ENCODE measurements at places on chromosomes 13 and 19.

GRCh38 chr19:49059053-49059452 is 1.5 kb upstream of the CGB7 start:
- no peak for DNase-seq

- no peak for DNase-seq
Measured at GRCh38 chr19:12800923-12801465, 606 bp downstream of the PRDX2 start.

DNA sequence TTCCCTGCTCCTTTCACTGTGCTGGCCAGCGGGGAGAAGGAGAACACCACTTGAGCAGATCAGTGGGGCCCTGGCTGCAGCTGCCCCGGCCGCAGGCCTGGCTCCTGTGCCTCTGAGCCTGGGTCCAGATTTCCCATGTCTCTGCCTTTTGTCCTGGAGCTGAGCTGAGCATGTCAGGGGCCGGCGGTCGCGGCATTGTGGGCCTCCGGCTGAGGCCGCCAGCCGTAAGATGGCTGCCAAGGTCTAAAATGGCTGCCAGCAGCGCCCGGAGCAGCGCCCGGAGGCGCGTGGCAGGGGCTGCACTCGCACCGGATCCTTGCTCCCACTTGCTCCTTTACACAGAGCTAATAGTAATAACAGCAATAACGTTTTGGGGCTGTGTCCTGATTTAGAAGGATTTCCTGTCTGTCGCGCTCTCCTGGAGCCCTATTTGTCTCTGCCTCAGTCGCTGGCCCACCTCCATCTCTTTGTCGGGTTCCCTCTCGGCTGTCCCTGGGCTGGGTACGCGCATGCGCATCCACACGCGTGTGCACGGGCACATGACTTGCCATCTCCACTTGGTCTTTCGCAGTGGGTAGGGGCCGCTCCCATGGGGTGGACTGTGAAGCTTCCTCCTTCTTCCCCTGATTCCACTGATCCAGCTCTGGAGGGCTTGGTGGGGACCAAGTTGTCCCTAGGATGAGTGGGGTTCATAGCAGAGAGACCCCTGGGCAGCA is 32.1 kb downstream of the LYL1 start:
- no peak for DNase-seq

GRCh38 chr13:76330761-76331160 is 555.4 kb downstream of the KCTD12 start:
- DNase-seq: no peak

DNA sequence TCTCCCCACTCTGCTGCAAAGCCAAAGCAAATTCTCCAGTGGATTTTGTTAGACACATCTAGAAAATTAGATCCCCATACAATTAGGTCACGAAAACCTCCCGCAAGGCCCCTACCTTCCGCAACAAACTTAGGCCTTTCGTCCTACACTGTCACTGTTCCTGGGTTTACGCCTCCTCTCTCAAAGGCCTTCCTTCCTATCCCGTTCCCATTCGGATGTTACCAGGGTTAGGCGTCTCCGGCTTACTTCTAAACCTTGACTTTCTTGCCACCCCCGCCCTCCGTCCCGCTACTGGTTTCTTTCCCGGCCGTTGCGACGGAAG is 754 bp downstream of the RNF6 start:
- DNase-seq: no peak

DNA sequence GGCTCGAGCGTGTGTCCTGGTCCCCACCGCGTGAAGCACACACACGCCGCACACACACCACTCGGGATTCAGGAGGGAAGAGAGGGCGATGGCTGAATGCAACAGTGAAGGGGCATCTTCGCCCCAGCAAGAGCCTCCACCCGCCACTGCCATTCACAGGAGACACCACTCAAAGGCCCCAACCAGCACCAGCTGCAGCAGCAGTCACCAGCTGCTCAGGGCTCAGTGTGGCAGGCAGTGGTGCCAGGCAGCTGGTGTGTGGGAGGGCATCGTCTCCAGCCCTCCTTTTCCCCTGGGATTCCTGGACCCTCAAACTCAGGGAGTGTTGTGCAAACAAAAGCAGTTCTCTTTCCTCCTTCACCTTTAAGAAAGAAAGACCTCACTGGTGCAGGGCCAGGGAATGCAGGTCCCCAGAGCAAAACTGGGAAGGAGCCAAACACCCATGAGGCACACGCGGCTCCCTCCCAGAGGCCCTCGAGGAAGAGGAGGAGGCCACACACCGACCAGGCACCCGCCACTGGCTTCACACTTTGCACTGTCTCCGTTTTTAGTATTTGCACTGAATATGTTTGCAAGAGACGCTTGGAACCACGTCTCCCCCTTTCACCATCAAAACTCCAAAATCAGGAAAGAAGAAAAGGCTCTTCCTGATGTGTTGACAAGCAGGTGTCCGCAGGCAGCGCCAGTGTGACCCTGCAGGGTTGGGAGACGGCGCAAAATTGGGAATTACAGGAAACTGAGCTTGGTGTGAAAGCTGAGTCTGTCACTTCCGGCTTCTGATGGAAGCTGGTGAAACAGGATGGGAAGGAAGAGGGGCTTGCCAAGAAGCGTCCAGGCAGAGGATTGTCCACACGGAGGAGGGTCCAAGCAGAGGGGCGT is 26.4 kb upstream of the F7 start:
- no peak for DNase-seq

DNA sequence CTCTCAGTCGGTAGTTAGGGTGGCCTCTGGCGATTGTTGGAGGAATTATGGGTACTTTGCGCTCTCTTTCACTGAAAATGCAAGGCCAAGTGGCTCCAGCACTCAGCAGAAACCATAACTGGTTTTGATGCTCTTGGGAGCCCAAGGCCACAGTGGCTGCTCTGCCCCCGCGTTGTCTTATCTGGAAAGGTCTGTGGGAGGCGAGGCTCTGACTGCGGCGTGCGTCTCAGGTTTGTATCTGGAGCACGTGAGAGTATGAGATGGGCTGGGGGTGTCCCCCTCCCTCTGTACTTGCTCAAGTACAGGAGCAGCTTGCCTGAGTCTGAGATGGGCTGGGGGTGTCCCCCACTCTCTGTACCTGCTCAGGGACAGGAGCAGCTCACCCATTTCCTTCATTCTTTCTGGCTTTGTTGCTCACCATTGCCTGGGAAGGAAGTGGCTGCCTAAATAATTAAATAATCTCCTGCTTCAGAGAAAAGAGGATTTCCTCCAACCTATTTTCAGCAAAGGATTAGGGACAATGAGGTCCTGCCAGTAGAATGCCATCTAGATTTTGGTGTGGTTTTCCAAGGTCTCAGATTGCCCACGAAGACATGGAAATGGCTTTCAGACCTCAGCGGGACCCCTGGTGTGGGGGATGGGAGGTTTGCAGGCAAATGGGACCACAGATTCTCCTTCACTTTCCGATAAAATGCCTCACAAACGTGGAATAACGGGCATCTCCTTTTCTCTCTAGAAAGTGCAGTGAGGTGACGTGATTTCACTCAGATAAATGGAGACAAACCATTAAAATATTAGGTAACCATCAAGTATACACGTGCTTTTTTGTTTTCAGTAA is 14.7 kb downstream of the ATP11A start:
- DNase-seq: no peak

GRCh38 chr13:34207872-34208271 is 389.9 kb downstream of the RFC3 start:
- DNase-seq: no peak

DNA sequence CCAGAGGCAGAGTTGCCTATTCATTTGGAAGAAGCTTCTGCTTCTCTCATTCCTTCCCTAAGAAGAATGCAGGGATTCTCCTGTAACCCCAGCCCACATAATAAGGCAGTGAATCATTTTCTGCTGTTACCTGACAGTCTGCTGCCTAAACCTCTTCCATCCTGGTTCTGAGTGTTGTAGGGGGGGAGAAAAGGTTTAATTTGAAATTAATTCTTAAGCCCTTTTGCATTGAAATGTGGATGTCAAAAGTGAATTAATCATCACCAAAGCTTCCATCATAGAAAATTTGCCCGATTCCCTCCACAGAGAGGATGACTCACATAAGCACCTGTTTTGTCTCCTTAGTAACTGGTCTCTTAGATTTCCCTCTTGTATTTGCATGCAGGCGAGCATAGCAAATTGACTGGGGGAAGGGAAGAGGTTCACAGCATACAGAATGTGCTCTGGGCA is 146.7 kb upstream of the FNDC3A start:
- no peak for DNase-seq

GRCh38 chr19:53828531-53828930 is 4.4 kb upstream of the NLRP12 start:
- DNase-seq: no peak

GRCh38 chr19:21883516-21883915 is 47.5 kb upstream of the ZNF43 start:
- DNase-seq: no peak

- DNase-seq: no peak
Measured at GRCh38 chr19:11166281-11167142, 10.9 kb upstream of the SPC24 start.

DNA sequence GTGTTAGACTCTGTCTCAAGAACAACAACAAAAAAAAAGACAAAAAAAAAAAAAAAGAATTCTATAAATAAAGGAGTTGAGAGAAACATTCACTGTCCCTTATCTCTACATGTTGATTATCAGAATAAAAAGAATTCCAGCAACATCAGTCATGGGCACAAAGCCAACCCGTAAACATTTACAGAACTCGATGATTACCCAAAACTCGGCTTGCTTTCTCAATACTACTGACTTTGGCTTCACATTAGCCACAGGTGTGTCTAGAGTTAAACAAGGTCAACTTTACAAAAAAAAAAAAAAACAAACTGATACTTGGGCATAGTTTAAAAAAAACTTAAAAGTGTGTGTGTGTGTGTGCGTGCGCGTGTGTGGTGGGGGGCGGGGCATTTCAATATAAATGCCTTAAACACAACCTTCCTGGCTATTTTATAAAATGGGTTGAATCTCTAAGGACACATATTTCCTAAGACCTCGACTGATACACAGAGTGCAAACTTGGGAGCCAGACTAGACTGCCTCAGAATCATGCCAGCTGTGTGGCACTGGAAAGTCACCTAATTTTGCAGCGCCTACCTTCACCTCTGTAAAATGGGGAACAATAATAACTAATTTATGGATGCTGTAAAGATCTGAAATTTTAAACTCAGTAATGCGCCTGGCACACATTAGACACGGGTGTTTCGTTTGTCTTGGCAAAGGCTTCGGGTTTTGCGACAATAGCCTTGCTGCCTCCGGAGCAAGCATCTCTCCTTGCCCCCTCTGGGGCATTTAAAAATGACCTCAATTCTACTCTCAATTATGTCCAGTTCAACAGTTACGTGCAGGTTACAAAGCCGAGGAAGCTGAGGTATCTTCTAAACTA is 922 bp downstream of the EBPL start:
- no peak for DNase-seq

DNA sequence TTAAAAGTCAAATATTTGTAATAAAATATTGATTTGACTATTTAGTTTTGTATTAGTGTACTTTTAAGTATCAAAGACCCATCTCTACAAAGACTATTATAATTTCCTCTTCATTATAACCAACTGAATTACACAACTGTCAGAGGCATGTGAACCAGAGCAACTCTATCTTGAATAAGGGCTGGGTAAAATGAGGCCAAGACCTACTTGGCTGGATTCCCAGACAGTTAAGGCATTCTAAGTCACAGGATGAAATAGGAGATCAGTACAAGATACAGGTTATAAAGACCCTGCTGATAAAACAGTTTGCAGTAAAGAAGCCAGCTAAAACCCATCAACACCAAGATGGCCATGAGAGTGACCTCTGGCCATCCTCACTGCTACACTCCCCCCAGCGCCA is 36.2 kb upstream of the ATP12A start:
- no peak for DNase-seq

- no peak for DNase-seq
Measured at GRCh38 chr13:91948736-91949135, 550.3 kb downstream of the GPC5 start.

GRCh38 chr13:75715601-75716523 is 79.7 kb downstream of the LMO7 start:
- DNase-seq: no peak

DNA sequence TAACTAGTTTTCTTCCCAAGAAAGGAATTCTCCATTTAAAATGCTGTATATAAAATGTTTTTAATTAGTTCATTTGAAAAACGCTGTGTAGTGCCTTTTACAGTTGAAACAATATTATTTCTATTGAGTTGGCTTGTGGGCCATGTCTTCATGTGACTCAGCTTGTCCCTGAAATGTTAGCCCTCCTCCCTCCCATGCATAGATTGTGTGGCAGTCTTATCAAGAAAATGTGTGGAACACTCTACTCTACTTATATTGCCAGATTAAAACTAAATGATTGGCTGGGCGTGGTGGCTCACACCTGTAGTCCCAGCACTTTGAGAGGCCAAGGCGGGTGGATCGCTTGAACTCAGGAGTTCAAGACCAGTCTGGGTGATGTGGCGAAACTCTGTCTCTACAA is 33.4 kb downstream of the TFDP1 start:
- DNase-seq: no peak

- DNase-seq: no peak
Measured at GRCh38 chr19:7524992-7525739, 2.7 kb downstream of the MCOLN1 start.
